ENCODE measurements at places on chromosomes 5 and 9.

DNA sequence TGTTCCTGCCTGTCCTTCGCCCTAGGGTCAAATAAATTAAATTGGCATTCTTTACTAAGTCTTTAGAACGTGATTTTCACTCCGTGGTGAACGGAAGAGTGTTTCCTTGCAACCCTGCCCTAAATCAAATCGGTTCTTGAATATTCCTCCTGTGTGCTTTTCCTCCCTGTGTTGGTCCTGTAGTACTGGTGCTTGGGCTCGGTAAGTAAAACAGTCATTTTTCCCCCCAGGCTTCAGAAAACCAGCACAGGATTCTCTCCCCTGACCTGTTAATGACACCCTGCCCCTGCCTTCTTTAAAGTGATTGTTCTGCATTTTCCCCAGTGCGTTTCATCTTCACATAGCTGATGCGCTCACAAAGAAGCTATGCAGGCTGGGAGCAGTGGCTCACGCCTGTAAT is 96.0 kb downstream of the AK8 start:
- no peak for DNase-seq

GRCh38 chr5:179882338-179882737 is 23.7 kb upstream of the MRNIP start:
- no peak for DNase-seq

DNA sequence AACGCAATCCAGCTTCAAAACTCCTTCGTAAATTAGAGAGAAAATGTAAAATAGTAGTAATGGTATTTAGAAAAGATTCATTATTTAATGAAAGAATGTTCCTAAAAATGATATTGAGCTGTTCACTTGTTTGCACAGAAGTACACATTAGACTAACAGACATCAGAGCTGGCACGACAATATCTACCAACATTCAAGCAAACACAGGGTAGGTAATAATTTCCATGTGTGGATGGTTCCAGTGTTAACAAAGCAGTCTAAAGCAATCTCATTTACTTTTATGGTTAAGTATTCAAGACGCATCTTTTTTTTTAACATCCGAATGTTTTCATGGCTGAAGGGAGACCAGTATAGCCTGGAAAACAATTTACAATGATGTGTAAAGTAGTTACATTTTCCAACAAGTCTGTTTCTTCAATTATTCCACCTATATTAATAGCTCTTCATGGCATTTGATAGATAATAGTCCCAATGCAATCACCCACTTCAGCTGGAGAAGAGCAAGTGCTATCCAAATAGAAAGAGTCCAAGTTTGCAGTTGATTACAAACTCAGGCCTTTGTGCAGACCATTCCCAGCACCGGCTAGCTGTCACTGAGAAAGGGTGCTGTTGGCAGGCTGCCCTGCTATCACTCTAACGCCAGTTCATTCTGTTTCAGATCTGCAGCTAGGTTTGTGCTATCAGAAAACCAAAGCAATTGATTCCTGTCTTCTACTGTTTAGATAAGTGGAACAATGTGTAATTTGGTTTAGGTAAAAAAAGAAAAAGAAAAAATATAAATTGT is 458.8 kb downstream of the DTWD2 start:
- no peak for DNase-seq

DNA sequence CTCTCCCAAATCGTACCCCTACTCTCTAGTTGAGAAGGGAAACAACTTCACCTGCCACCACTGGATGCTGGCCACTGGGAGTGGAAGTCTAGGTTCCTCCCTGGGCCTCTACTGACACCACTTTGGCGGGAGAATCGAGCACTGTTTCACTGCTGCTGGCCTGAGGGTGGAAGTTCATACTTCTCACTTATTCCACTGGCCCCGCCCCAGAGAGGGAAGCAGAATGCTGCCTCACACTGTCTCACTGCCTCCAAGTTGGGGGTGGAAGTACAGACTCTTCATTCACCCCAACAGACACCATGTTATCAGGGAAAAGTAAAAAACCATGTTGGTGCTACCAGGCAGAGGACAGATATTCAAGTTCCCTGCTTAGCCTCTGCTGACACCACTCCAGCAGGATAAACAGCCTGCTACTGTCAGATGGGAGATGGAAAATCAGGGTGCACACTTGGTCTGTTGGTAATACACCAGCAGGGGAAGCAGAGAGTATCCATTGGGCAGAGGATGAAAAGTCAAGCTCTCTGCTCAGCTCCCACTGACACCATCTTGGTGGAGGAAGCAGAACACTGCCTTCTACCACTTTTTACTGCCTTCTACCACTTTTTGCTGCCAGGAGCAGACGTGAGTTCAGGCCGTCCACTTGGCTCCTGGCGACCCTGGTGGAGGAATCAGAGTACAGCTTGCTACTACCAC is 159.4 kb downstream of the SIL1 start:
- DNase-seq: no peak

DNA sequence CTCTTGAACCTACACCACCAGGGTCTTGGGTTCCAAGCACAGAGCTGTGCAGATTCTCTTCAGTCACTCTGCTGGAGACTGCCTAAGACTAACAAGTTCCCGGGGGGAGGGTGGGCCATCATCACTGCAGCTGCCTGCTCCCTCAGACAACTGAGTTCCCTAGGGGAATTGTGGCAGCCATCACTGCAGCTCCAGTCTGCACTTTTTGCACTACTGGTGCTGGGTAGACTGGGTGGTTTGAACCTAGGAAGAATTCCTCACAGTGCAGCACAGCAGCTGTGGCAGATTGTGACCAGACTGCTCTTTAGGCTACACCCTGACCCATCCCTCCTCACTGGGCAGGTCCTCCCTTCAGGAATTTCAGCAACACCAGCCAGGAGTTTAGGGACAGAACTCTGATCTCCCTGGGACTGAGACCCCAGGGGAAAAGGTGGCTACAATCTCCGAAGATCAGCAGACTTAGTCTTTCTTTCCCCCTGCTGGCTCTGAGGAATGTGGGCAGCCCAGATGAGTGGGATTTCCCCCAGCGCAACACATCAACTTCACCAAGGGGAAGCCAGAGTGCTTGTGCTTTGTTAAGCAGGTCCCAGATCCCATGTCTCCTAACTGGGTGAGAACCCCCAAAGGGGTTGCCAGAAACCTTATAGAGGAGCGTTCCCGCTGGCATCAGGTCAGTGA is 30.9 kb upstream of the RGMB start:
- DNase-seq: peak; percentile 10

DNA sequence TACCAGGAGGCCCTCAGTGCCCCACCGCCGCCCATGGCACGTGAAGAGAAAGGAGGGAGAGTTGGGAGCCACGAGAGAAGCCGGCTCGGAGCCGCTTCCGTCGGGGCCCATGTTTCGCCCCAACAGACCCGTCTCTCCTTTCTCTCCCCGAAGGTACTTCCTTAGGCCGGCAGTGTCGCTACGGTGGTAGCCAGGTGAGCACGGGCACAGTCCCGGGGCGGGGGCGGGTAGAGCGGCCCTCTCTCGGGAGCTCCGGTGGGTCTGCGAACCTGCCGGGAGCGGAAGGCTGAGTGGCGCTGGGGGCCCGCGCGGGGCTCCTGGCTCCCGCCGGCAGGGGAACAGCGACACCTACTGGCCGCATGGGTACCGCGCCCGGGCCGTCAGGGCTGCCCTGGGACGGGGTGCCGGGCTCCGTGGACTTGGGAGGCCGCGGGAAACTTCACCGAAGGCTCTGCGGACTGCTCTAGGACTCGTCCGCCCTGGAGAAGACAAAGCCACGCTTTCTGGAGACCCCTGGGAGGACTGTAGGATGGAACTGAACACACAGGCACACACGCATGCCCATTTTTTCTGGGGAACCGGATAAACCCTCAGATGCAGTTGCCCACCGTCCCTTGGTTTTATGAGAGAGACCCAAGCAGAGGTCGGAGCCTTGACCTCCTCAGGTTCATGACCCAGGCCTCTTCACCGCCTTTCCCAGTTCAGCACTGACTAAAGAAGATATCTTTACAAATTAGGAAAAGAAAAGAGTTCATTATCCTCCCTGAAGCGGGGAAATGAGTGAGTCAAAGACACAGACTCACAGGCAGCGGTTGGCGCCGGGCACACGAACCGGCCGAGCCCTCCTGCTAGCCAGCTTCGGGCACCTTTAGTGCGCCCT is 202.5 kb downstream of the MEF2C start:
- DNase-seq: peak; percentile 94

- DNase-seq: no peak
Observed at GRCh38 chr5:165808335-165808734, 2302.9 kb downstream of the MAT2B start.

Data from eye (tissue), 1 donor.